ENCODE measurements at places on chromosomes 16 and 17.
A peak's percentile ranks its signal among the peaks of the same experiment; 100 is the strongest.

DNA sequence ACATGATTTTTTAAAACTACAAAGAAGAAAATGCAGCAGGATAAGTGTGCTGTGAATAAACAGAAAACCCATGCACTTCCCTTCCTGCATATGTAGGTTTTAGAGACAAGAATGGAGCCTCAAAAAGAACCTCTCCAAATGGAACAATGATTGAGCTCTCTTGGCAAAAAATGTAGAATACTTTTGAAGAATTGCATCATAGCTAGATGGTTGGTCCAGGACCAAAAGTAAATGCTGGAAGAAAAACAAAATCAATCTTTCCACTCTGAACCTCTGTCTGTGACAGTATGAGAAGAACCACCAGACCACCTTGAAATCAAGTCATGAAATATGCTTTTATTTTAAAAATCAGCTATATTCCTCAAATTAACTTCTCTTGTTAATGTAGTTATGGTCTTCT is 17.5 kb downstream of the HELZ start:
- DNase-seq: no peak

- no peak for DNase-seq
Measured at GRCh38 chr16:71562552-71562951, 14.3 kb downstream of the TAT start.

DNA sequence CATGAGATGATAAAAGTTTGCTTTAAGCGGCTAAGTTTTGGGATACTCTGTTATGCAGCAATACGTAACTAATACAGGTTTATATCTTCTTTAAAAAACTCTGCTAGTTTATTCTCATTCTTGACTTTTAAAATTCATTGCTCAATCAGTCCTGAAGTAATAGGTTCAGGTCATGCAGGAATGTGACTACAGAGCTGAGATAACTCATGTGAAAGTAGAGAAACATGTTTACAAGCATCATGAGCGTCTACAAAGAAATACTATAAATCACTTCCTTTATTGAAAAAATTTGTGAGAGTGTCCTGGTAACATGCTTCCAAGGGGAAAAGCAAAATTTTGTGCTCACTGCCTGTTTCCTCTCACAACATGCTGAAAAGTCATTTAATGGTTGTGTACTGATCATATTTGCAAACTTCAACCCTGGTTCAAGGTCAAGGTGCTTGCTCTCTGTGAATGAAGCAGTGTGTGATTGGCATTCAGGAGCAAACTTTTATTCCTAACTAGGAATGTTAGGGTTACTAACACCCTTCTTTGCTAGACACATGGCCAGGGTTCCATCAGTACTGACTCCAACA is 12.5 kb upstream of the TMIGD1 start:
- DNase-seq: no peak

DNA sequence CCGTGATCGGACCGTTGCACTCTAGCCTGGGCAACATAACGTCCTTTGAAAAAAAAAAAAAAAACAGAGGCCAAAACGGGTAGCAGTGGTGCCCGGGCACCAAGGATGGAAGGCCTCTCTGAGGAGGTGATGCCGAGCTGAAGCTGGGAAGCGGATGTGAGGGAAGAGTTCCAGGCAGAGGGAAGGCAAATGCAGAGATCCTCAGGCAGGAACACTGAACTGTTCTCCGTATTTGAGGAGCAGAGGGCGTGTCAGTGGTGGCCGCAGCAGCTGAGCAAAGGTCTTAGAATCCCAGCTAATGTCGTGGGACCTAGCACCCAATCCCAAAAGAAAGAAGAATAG is 656 bp upstream of the KCTD13 start:
- peak; percentile 33 for DNase-seq

DNA sequence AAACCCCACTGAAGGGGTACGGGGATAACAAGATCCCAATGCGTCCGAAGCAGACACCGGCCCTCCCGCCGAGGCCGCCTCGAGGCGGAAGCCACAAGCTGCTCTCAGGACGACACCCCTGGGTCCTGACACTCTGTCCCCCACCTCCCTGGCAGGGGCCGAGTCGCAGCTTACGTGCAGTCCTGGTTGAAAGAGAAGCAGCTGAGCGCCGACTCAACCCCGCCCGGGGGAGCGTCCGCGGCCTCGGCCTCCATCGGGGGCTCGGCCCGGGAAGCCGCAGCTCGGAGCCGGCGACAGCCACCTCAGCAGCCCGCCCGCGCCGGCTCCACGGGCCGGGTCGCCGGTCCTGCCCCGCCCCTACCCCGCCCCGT is at the start of gene WIPI1:
TSS of gene WIPI1 (minus strand) at position 329 of the 371 bp plus-strand sequence. CDS start at position 254, 75 bp downstream.
- no peak for DNase-seq

DNA sequence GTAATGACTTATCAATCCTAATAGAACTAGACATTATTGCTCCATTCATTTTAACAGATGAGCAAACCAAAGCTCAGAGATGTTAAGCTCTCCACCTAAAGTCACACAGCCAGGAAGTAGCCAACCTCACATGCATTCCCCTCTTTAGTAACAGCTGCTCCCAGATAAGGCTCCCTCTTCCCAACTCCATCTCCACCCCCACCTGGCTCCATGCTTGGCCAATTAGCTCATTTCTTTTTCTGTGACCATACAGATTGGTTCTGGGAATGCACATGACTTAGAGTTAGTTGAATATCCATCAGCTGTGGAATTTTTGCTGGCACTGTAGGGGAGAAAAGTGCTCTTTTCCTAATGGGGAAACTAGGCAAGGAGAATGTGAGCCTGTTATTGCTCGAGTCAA is 13.0 kb downstream of the CBLN1 start:
- no peak for DNase-seq

- DNase-seq: no peak
Measured at GRCh38 chr17:6970992-6971391, 24.9 kb upstream of the ALOX12 start.

GRCh38 chr17:4407851-4408250 is 25.9 kb upstream of the SPNS3 start:
- DNase-seq: no peak

DNA sequence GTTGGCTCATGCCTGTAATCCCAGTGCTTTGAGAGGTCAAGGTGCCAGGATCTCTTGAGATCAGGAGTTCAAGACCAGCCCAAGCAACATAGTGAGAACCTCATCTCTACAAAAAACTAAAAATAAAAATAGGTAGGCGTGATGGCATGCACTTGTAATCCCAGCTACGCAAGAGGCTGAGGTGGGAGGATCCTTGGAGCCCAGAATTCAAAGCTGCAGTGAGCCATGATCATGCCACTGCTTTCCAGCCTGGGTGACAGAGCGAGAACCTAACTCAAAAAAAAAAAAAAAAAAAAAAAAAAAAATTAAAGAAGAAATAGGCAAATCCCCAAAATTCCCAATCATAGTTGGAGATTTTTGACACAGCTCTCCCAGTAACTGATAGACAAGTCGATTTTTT is 32.2 kb upstream of the SRCIN1 start:
- no peak for DNase-seq

DNA sequence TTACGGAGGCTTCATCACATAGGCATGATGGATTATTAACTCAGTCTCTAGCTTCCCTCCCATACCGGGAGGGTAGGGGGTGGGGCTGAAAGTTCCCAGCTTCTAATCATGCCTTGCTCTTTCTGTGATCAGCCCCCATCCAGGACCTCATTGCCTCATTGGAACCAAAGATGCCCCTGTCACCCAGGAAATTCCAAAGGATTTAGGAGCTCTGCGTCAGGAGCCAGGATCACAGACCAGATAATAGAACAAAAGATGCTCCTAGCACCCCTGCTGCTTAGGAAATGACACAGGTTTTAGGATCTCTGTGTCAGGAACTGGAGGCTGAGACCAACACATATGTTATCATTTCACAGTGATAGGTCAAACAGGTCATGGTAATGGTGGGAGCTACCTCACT is 9.7 kb downstream of the USB1 start:
- DNase-seq: no peak

- DNase-seq: no peak
Measured at GRCh38 chr17:78357177-78357586, 2.7 kb downstream of the SOCS3 start.

GRCh38 chr17:22506861-22507260 is 814.5 kb downstream of the KCNJ18 start:
- DNase-seq: no peak

GRCh38 chr17:4747847-4748246 is 8.1 kb upstream of the CXCL16 start:
- no peak for DNase-seq

DNA sequence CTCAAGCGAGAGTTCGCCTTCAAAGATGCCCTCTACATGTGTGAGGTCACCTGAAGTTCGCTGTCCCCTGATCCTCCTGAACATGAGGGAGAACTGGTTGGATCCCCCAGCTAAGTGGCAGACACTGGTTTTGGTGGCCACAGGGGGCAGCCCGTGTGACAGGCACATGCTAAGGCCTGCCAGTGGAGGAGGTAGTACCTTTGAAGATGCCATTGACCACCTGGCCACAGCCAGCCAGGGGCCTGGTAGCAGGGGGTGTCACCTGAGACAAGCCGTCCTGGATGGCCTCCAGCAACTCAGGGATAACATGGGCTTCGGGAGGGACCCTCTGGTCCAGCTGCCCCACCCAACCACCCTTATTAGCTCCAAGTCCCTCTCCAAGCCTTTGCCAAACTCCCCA is 7.3 kb upstream of the ALDH3A1 start:
- DNase-seq: no peak

- DNase-seq: no peak
Measured at GRCh38 chr17:43402078-43402477, 3.3 kb downstream of the ARL4D start.

- DNase-seq: no peak
Measured at GRCh38 chr17:40553694-40554534, 11.4 kb downstream of the CCR7 start.

GRCh38 chr16:14586637-14587305 is 43.3 kb downstream of the PARN start:
- DNase-seq: no peak

Measured in T47D (cell line).